ENCODE measurements at places on chromosomes 3 and 15.

GRCh38 chr3:177361081-177361938 is 164.0 kb upstream of the TBL1XR1 start:
- no peak for DNase-seq

DNA sequence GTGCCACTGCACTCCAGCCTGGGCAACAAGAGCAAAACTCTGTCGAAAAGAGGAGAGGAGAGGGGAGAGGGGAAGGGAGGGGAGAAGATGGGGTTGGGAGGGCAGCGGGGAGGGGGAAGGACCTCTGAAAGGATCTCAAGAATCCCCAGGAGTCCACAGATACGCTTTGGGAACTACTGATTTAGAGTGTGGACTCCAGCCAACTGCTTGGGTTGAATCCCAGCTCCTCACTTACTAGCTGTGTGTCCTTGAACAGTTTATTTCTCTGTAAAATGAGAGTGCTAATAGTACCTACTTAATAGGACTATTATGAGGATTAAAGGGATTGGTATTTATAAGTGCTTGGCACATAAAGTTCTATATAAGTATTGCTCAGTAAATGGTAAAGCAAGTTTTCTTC is 45.0 kb upstream of the FAH start:
- no peak for DNase-seq

DNA sequence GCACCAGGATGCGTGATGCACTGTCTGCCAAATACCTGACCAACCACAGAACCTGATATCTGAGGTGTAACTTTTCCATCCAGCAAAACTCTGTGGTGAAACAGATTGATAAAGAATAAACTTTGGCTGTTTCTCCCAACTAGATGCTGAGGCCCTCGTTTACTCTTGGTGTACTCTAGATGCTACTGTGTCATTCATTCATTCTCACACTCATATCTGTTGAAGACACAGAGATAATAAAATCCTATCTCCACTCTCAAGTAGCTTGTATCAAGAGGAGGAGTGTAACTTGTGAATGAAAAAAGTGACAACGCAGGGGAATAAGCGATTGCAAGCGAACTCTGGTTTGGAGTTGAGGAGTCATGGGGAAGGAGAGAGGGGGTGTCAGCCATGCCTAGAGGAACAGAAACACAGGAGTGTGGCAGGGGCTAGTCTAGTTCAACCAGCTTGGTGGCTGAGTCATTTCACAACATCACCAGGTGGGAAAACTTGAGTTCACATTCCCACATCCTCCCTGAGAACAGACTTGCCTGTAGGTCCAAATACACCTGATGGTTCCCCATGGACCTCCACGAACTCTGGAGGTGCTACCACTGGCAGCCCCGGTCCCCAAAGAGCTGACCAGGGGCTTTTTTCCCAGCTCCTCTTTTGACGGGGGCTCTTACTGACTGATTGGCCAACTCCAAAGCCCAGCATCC is 73.3 kb upstream of the SNRK start:
- DNase-seq, result no peak

DNA sequence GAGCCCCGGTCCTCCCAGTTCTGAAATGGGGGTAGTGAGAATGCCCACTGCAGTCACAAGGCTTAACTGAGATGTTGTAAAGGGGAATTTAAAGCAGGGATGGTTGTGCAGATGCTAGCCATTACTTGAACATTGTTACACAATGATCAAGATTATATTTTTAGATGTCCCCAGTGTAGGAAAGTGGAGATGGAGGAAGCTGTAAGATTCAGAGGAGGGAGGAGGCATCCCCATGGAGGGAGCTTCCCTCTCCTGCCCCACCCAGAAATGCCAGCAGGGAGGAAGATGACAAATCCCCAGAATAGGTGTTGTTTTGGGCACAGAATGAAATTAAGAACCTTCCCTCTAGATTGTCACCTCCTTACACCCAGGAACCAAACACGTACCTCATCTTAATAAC is 46.1 kb downstream of the EFCAB12 start:
- no peak for DNase-seq

- DNase-seq, result no peak
These were observed 3.3 kb downstream of the CAND2 start for GRCh38 chr3:12799525-12800440.

Data from neuronal stem cell (in vitro differentiated cells).